ENCODE measurements at places on chromosomes 16 and 17.

- DNase-seq = no peak
Observed at GRCh38 chr16:2260250-2260649, 7.7 kb downstream of the RNPS1 start.

DNA sequence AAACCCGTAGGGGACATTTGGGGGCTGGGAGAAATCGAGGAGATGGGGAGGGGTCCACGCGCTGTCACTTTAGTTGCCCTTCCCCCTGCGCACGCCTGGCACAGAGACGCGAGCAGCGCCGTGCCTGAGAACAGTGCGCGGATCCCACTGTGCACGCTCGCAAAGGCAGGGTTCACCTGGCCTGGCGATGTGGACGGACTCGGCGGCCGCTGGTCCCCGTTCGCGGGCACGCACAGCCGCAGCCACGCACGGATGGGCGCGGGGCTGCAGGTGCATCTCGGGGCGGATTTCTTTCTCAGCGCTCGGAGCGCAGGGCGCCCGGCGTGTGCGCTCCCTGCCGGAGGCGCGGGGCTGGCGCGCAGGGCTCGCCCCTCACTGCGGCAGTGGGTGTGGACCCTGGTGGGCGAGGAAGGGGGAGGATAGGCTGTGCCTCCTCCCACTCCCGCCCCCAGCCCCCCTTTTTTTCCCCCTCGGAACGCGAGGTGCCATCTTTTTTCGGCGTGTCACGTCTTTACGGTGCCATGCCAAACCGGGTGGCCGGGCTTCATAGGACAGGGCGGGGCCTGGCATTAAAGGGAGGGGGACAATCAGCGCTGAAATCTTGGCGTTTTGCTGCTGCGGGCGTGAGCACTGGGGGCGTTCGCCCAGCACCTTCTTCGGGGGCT is 1.1 kb downstream of the MAPT start:
- DNase-seq = peak; percentile 17

DNA sequence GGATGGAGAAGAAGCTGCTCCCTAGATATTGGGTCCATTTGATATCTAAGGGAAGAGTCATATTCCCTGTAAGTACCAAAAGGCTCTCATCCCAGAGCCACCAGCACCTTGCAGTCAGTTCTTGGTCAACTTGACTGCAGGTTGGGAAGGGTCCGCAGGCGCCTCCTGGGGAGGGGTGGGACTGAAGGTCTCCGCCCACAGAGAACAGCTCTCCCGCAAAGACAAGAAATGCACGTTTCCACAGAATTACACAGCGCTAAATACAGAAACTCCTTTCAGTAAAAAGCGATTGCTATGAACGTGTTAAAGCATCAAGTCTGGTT is 864 bp upstream of the CTCF start:
- no peak for DNase-seq

GRCh38 chr16:48164907-48165715 is 9.3 kb upstream of the ABCC12 start:
- DNase-seq = peak; percentile 73

- DNase-seq = no peak
Observed at GRCh38 chr17:29787995-29788394, 142.0 kb downstream of the SSH2 start.

- peak; percentile 63 for DNase-seq
Observed at GRCh38 chr16:56932721-56933619, 1.0 kb downstream of the HERPUD1 start.

- DNase-seq = no peak
Observed at GRCh38 chr17:17191346-17191792, 14.8 kb downstream of the PLD6 start.

DNA sequence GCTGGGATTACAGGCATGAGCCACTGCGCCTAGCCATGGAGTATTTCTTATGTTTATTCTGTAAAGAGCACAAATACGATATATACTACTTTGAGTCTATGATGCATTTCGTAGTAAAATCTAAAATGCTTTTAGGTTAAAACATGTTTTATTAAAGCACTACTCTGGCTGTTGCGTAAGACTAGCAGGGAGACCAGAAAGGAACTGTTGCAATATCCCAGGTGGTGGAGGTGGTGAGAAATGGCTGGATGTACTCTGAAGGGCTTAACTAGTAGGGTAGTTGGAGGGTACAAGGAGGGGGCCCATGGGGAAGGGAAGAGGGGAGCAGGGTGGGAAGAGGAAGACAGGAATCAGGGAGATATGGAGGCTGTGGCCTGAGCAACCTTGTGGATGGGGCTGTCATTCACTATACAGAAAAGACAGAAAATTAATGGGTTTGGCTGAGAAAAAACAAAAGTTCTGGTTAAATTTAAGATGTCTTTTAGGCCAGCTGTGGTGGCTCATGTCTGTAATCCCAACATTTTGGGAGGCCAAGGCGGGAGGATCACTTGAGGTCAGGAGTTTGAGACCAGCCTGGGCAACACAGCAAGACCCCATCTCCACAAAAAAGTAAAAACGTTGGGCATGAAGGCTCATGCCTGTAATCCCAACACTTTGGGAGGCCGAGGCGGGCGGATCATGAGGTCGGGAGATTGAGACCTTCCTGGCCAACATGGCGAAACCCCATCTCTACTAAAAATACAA is 35.8 kb downstream of the ST3GAL2 start:
- no peak for DNase-seq

GRCh38 chr17:17042384-17042736 is at the start of gene MPRIP:
Gene MPRIP, plus strand, starts transcription at chr17:17042457. Its CDS starts 392 bp downstream, at chr17:17042849.
- DNase-seq = no peak

DNA sequence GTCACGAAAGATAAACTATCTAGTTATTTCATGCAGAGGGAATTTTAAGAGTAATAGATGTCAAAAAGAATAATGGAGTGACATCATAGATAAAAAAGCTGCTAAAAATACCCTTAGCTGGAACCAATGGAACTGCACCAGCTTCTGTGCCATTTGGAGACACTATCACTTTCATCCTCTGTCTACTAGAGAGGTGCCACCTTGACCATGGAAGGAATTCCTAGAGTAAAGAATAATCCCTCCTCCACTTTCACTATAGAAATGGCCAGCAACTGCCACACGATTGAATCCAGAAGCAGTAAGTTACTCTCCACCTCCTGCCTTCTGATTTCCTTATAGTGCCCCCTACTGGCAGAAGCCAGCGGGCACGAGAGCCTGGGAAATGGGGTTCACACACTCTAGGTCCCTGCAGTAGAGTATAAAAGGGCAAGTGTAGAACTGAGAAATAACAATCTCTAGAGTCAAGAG is 2.8 kb upstream of the ALDH3A2 start:
- DNase-seq = peak; percentile 71

- DNase-seq = peak; percentile 1
Observed at GRCh38 chr16:58507195-58507962, 7.4 kb downstream of the NDRG4 start.

DNA sequence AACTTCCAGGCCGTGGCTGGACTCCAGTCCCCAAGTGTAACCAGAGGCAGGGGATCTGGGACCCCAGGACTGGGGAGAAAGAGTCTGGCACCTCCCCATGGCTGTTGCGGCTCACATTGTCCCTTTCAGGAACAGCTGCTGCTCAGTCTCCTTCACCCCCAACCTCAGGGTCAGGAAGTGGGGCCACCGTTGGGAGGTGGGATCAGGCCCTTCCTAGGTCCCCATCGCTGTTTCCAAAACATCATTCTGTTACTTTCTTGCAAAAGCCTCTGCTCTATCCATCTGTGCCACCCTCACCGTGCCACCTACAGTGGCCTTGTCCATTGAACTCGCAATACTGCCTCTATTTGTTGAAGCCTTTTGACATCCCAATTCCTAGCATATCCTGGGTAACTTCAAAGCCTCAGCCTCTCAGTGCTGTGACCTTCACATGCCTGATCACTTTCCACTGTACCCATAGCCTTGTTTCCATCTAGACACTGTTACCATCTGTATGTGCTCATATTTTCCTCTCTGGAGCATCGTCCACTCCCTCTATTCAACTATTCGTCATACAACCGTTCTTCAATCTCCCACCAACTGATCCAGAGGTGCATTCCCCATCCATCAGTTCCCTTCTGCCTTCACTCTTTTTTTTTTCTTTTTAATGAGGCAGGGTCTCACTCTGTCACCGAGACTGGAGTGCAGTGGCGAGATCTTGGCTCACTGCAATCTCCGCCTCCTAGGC is 15.0 kb upstream of the SRCIN1 start:
- DNase-seq = no peak

GRCh38 chr17:74971842-74972106 is 785 bp downstream of the HID1 start:
- no peak for DNase-seq

DNA sequence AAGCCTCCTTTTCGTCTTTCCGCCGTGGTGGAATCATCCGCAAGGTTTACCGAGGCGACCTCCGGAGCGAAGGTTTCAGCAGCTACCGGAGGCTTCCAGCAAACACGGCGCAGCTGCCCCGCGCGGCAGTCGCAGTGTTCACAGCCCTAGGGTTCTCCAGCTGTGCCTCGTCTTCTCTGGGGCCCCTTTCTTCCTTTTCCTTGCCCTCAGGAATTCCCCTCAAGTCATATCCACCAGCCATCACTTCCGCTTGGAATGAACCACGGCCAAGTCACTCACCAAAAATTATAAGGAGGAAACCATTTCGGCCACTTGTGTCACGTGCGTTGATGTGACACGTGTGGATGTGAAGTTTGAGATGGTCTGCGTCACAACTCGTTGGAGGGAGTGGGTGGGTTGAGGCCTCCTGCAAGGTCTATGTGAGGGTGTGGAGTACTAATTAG is 636 bp upstream of the ERN1 start:
- DNase-seq = peak; percentile 83

- DNase-seq = peak; percentile 92
Observed at GRCh38 chr17:68296217-68297191, 5.2 kb downstream of the ARSG start.

- DNase-seq = no peak
Observed at GRCh38 chr17:64151016-64151368, 21.0 kb upstream of the ERN1 start.

DNA sequence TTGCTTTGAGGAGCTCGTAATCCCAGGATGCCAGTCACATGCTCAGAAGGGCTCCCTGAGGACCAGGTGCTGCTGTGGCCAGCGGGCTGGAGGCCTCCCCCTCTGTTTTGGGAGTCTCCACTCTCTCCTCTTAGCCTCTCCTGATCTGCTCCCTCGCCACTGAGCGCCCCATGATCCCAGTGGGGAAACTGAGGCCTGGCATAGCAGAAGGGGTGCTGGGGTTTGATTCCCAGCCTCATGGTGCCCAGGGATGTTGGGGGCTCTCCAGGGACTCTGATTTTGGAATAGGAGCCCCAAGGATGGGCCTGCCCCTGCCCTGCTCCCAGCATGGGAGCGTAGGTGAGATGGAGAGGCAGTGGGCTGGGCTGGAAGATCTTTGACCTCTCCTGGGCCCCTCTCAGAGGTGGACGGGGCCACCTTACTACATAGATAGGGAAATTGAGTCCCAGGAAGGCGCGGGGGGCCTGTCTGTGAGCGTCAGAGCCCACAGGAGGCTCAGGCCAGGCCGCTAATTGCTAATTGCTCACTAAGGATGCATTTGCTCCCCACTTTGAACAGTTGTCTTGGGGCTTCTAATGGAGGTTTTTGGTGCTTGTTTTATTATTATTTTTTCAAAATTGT is 525 bp upstream of the ADCY7 start:
- DNase-seq = no peak

GRCh38 chr16:75746359-75746758 is 20.1 kb upstream of the CPHXL start:
- no peak for DNase-seq

DNA sequence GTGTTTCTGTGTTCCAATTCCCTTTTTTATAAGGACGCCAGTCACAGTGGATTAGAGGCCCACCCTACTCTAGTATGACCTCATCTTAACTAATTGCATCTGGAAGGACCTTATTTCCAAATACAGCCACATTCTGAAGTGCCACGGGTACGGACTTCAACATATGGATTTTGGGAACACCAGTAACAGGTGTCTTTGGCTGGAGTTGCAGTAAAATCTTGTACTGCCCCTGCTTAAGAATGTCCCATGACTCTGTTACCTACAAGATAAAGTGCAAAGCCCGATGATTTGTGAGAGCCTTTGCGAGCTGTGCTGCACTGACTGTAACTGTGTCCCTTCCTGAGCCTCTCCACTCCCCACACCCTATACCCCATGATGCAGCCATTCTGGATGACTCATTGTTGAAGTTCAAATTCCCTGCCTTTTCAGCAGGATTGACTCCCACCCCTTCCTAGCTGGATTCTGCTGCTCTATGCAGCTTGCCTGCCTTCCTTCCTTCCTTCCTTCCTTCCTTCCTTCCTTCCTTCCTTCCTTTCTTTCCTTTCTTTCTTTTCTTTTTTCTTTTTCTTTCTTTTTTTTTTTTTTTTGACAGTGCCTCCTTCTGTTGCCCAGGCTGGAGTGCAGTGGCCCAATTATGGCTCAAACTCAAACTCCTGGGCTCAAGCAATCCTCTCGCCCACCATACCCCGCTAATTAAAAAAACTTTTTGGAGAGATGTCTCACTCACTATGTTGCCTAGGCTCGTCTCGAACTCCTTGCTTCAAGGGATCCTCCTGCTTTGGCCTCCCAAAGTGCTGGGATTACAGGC is 2.1 kb downstream of the HCRT start:
- no peak for DNase-seq

- DNase-seq = no peak
Observed at GRCh38 chr16:17037499-17037898, 433.3 kb downstream of the XYLT1 start.

- DNase-seq = peak; percentile 48
Observed at GRCh38 chr17:82110298-82110697, 12.3 kb upstream of the FASN start.

DNA sequence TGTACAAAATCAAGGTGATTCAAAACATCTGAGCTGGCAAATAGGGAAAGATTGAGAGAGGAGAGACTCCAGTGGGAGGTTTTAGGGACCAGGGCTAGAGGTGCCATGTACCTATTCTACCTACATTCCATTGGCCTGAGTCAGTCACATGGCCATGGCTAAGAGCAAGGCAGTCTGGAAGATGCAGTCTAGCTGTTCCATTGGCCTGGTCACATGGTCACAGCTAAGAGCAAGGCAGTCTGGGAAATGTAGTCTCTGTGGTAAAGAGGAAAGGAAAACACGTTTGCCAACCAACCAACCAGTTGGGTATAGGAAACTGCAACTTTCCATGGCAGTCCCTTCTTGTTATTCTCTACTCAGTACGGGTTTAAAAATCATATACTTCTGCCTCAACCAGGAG is 369.1 kb downstream of the XYLT1 start:
- DNase-seq = peak; percentile 12

- DNase-seq = no peak
Observed at GRCh38 chr17:74015990-74016389, 187.5 kb upstream of the RPL38 start.

DNA sequence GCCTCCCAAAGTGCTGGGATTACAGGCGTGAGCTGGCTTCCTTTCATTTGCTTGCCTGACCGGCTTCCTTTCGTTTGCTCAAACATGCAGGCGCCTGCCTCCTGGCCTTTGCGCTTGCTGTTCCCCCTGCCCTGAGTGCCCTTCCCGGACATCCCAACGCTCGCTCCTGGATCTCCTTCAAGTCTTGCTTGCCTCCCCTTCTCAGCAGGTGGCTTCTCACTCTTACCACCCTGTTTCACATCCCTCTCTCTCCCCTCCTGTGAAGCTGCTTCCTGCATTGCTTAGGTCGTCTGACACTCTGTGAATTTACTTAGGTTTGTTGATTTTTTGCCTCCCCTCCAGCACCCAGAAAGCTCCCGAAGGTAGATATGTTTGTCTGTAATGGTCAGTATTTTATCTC is 25.6 kb upstream of the NDRG4 start:
- no peak for DNase-seq
